ENCODE measurements at places on chromosomes 12 and 14.

DNA sequence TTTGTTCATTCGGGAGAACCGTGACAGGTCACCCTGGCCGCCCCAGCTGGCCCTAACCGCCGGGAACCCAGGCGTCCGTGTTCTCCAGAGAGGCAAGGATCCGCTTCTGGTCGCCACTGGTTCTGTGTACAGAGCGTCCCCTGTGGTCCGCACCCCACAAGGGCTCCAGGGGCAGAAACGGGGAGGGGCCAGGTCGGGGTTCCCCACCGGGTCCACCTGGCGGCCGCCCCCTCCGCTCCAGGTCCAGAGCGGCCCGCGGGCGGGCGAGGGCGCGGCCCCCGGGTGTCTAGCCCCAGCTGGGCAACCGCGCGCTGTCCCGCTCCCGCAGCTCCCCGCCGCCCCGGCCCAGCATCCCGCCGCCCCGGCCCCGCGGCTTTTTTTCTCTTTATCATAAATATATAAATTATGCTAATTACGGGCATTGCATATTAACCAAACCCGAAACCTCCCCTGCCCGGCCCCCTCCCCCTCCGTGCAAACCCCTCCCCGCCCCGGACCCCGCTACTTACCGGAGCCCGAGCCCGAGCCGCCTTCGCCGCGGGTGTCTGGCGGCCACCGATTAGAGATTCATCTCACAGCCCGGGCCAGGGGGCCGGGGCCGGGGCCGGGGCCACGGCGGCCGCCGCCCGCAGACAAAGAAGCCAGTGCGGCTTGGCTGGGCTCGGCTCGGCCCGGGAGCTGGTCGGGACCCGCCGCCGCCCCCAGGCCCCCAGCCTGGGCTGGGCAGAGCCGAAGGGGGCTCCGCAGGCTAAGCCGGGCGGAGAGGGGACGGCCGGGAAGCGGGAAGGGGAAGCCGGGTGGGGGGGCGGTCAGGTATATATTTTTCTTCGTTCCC, 512 bp downstream of the POU6F1 start:
- DNase-seq, result no peak

DNA sequence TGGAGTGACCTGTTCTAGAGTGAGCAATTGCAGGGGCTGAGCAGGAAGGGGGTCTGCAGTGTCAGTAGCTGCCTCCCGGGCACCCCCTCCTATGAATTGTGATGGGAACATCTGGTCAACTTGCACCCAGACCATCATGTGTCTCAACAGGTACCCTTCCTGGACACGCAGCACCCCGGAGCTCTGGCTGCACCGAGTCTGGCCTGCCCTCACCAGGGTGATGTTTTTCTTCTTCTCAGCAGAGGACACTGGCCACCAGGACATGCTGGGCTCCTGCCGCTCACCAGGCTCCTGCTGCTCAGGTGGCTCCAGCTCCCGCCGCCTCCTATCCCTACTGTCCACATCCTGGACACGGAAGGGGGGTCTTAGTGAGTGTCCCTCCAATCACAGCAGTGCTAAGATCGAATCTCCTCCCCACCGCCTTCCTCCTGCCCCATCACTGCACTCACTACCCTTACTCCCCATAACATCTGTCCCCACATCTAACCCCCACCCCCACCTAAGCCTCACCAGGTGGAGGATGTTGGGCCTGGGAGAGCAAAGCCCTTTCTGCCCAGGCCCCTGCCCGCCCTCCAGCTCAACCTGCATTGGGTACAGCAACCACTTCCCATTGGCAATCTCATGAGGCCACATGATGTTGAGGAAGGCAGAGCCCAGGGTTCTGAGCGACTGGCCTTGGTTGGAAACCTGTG, 14.9 kb downstream of the ITGA7 start:
- DNase-seq, result no peak

GRCh38 chr12:62919838-62920237, 15.1 kb downstream of the PPM1H start:
- DNase-seq, result peak; percentile 9

GRCh38 chr12:646442-647384, 16.5 kb downstream of the NINJ2 start:
- peak; percentile 65 for DNase-seq

DNA sequence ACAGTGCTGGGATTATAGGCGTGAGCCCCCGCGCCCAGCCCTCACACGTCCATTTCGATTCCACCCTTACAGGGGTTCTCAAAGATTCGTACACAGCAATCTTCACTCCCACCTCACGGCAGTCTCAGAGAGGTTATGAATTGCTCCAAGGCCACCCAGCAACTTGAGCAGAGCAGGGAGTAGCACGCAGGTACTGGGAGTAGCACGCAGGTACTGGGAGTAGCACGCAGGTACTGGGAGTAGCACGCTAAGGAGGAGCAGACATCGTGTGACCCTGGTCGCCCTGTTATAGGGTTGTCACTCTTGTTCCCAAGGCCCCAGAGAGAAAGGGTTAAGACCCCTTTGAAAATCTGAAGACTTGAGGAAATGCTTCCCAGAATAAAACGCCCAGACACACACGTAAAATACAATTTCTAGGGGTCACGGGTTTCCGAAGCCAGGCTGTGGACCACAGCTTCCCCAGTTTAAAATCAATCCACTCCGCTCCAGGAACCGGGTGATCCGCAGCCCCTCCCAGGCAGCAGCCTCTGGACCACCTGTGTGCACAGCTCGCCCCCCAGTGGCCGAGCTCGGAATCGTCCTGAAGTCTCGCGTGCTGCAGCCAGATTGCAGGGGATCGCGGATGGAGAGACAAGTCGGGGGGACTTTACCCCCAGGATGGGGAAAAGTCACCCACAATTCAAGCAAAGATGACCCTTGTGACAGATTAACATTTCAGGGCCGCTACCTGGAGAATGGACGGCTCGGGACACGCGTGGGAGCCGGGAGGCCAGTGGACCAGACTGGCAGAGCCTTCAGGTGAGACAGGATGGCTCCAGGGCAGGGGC, 92.0 kb downstream of the SCARB1 start:
- DNase-seq, result no peak

DNA sequence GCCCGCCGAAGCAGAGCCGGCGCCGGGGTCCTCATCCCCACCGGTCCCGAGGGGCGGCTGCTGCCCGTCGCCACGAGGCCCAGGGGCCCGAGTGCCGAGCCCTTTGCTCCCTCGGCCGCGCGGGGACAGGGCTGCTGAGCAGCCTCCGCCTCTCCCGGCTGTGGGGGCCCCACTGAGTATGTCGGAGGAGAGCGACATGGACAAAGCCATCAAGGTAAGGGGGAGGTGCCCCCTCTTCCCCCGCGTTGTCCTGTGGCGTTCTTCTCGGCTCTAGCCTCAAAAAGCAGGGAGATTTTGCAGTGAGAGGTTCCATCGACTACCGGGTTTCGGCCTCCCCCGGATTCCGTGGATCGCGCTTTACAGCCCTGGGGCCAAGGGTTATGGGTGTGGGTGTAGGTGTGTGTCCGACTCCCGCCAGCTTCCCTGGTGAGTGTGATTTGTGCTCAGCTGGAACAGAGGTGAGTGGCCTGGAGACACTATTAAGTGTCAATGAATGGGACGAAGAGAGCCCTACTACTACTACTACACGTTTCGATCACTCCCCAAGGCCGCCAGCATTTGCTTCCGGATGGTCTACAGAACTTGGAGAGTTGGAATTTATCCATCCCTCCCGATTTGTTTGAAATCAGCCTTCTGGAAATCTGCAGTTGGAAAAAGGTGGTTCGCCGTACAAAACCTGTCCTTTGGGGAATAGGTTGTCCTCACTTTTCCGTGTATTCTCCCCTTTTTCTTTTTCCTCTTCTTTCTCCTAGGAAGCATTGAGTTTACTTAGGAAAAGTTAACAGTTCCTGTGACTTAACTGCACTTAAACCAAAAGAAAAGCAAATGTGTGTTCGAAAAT, 748 bp downstream of the MAPKAPK5 start:
- DNase-seq, result no peak
